ENCODE measurements at places on chromosomes 2 and 18.

- DNase-seq = no peak
Observed at GRCh38 chr2:96587843-96588242, 50.3 kb downstream of the KANSL3 start.

GRCh38 chr2:157488877-157489276, 45.0 kb upstream of the CYTIP start:
- DNase-seq = no peak

- DNase-seq = no peak
Observed at GRCh38 chr2:33535421-33535820, 59.0 kb downstream of the RASGRP3 start.

GRCh38 chr2:200423541-200423940, 86.3 kb downstream of the KCTD18 start:
- DNase-seq = no peak

- DNase-seq = no peak
Observed at GRCh38 chr2:216658757-216659156, 25.5 kb downstream of the IGFBP2 start.

- no peak for DNase-seq
Observed at GRCh38 chr2:159562248-159562647, 54.1 kb downstream of the BAZ2B start.
